GM23248 (cell line): ENCODE measurements at places on chromosomes 11 and 22.
A peak's percentile ranks its signal among the peaks of the same experiment; 100 is the strongest.

DNA sequence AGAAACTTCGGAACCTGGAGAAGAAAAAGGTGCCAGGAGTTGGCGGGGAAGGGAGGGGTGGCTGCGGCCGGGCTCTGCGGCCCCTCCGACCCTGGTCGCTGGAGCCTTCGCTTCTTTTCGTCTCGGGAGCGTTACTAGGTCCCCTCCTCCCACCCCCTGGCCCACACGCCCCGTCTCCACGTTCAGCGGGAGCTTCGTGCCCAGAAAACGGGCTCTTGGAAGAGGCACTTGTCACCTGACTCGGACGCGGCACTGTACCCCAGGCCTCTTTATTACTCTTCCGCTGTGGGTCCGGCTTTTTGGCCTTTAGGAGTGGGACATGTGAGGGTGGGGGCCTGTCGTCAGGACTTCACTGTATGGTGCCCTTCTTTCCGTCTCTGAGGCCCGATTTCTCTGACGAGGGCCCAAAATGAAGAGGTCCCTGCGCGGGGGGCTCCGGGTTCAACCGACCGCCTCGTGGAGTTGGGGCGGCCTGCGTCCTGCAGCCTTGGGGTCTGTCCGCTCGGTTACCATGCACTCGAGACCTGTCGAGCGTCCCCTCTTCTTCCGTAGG, 1.2 kb downstream of the CAPRIN1 start:
- DNase-seq, result peak; percentile 54

- peak; percentile 26 for DNase-seq
These were observed 64.7 kb upstream of the LIN7C start for GRCh38 chr11:27571154-27571810.

GRCh38 chr11:73126804-73127480, 15.2 kb downstream of the FCHSD2 start:
- DNase-seq, result peak; percentile 20

DNA sequence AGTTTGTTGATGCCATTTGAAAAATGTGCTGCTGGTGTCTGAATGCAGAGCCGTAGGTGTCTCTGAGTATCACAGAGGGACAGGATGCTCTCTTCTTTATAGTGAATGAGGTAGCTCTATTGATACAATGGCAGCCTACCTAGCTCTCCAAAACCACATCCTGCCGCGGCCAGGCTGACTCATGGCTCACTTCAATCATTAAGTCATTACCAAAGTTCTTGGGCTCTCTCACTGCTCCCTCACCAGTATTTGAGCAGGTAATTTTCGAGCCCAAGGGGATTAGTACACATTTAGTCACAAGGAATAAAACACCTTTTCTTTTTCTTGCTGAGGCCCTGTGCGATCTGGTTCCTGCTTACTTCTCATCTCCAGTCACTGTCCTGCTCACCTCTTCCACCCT, 509.0 kb upstream of the LARGE1 start:
- DNase-seq, result no peak

- DNase-seq, result no peak
These were observed 13.6 kb upstream of the OMP start for GRCh38 chr11:77089004-77089545.

DNA sequence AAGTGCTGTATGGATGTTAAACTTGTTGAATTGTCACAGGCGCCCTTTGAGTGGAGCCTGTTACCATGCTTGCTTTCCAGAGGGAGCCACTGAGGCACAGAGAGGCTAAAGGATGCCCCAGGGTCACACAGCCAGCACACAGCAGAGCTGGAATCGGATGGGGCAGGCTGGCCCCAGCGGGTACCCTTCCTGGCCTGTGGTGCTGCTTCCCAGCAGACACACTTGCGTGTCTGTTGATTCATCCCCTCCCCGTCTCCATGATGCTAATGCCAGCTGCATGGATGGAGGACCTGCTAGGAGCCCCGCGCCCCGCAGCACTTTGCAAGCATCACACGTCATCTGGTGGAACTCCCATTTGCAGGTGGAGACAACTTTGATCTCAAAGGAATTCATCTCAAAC, 52.4 kb upstream of the SHISAL1 start:
- peak; percentile 18 for DNase-seq

GRCh38 chr11:123180166-123180565, 14.9 kb downstream of the CLMP start:
- peak; percentile 65 for DNase-seq

GRCh38 chr22:37497062-37497599, 10.9 kb upstream of the MFNG start:
- peak; percentile 92 for DNase-seq
